DMS53 (cell line): ENCODE measurements at places on chromosomes 11 and 22.
A peak's percentile ranks its signal among the peaks of the same experiment; 100 is the strongest.

- DNase-seq: no peak
Measured at GRCh38 chr11:10534316-10534715, 6.7 kb downstream of the RNF141 start.

DNA sequence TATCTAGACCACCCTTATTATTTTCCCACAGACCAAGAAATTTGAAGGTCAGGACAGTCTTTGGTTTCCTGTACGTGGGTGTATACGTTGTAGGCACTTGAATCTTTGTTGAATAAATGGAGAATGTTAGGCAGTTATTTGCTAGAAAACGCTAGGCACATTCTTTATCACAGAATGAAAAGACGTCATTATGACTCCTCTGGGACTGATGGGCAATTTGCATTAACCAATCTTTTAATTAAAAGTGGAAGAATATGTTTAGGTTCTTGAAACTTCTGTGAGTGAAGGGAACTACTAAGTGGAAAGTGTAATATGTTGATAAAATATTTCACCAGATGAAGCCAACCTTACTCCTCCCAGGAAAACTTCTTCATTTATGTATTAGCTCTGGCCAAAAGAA, 5.7 kb downstream of the CAT start:
- no peak for DNase-seq

DNA sequence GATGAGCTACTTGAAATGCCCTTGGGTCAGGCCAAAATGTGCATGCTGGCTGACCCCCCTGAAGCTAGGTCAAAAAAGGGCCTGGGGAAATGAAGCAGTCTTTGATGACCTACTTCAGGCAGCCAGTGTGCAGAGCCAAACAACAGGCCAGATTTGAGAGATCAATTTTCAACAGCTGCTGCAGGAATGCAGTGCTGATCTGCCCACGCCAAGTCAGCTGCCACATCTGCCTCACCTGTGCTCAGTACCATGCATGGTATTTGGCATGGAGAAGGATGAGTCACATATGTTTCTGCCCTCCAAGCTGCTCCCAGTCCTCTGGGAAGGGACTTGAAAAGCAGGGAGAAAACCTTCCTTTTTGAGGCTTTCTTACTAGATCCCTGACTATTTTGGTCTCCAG, 35.8 kb downstream of the MTNR1B start:
- peak; percentile 90 for DNase-seq

- no peak for DNase-seq
Measured at GRCh38 chr11:19729141-19729540, 16.5 kb downstream of the NAV2 start.

DNA sequence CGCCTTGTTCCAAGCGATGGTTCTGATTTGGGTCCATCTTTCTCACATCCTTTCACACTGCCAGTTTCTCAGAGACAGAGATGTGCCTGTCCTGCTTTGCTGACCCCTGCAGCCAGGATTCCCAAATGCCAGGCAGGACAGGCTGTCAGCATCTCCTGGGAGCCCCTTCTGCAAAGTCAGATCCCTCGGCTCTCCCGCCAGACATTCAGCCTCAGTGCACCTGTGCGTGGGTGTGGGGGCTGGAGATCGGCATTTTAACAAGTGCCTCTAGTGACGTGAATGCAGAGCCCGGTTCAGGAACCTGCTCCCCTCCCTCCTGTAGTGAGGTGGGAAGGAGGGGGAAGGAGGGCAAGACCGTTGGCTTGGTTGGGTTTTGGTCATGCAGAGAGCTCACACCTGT, 108.9 kb upstream of the FGF3 start:
- no peak for DNase-seq

DNA sequence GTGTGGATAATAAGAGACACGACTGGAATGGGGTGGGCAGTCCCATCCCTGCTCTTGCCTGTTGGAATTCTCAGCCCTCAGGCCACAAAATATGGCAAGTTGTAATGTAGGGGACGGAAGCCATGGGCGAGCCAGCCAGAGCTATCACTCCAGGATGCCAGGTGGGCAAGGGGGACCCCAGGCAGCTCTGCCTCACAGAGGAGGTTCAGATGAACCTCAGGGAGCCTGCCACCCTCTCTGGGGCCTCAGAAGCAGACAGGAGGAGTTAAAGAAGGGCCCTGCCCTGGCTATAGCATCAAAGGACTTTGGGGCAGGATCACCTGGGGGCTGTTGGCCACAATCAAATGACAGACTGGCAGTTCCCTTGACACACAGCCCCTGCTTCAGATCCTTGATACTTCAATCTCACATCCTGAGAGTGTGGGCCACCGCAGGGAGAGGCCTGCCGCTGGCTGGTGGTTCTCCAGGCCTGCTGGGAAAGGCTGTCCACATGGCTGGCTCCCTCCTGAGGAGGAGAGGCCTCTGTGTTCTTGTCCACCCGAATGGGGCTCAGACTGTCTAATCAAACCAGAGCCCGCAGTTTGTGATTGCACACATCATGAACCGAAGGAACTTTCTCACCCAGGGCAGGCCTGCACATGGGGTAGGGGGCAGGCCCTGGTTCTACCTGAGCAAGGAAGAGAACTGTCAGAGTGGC, 31.4 kb downstream of the IGLL1 start:
- DNase-seq: no peak

GRCh38 chr11:12377106-12377823, at the start of gene PARVA:
Gene PARVA (plus strand): TSS chr11:12377571. CDS start chr11:12377648, 77 bp downstream.
- peak; percentile 84 for DNase-seq

- DNase-seq: peak; percentile 54
Measured at GRCh38 chr22:32444068-32444467, 20.2 kb downstream of the BPIFC start.

DNA sequence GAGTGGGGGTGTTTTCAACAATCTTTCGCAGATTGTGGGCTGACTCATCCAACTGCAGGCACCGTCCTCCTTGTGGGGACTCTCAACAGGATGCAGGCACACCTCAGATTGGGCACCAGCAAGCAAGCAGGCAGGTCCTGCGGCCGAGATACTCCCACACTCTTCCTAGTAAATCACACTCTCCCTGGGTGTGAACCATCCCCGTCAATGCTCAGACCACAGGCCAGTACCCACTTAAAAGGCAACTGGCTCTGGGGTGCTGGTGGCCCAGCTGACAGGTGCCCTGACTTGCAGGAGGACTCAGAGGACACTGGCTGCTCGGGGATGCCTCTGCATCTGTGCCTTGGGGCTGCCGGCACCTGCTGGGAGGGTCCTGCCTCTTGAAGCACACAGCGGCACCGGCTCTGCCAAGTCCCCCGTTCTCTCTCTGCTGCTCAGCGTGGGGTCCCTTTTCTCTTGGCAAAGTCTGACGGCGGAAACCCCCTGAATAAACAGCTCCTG, 282.5 kb downstream of the CTTN start:
- DNase-seq: no peak

- no peak for DNase-seq
Measured at GRCh38 chr11:27658535-27659236, 41.6 kb downstream of the BDNF start.

DNA sequence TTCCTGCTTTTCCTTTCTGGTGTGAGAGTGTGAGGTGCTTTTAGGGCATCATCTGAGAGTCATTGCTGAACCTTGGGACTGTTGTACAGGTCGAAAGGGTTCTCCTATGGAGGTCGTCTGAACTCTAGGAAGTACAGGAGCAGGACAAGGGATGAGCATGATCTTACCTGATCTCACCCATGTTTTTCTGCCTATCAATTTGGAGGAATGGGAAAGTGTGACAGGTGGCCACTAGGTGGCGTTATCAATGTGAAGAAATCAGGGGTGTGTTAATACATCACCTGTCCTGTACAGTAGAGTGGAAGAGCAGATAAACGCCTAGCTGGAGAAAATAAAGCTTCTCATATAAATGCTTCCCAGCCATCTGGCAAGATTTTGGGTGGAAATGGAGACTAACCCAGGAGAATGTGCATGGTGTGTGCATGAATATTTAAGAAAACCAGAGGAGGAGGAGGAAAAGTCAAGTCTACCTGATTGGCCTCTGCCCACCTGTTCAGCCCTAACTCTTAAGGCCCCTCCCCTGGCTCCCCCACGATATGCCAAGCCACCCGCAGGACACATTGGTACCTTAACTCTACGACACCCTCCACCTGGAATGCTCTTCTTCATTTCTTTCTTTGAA, 72.0 kb upstream of the NARS2 start:
- peak; percentile 97 for DNase-seq

DNA sequence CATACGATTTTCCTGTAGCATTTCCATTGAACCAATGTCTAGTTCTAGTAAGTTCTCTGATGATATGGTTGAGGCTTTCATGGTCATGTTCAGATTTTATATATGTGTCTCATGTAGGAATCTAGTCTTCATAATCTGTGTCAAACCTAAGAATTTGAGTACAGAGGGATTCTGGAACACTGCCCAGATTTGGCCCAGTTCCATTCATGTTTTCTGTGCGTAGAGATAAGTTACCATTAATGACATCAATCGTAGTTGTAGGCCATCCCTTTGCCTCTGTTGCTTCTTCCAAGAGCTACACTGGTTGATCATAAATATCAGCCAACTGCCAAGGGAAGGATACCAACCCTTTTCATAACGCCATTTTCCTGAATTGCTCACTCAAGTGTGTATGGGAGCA, 23.3 kb downstream of the ST3GAL4 start:
- DNase-seq: no peak

GRCh38 chr11:110564676-110565356, 135.1 kb downstream of the FDX1 start:
- no peak for DNase-seq

DNA sequence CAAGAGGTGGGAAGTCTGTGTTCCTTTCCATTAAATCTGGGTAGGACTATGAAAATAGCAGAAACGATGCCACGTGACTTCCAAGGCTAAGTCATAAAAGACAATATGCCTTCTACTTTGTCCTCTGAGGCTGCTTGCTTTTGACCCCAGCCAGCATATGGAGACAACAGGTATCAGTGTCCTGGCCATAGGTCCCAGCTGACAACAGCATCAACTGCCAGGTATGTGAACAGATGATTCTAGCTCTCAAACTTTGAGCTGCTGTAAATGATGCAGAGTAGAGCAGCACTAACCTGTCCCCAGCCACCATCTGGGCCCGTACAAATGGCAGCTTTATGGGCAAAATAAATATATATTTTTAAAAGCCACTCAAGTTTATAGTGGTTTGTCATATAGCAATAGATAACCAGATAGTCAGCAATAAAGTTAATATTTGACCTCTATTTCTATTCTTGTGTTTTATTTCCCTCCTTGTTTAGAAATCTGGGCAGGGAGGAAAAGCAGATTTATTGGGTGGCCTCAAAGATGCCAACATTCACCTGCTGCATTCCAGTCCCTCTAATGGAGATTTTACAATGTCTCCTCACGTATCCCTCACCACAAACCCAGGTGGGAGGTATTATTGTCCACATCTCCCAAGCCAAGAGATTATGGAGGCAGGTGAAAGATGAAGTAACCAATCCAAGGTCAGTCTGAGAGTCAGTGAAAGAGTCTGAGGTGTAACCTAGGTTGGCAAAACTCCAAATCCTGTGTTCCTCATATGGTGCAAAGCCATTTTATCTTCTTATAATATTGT, 209.6 kb upstream of the LARGE1 start:
- no peak for DNase-seq

- DNase-seq: no peak
Measured at GRCh38 chr11:65456418-65456817, 33.8 kb downstream of the NEAT1 start.

DNA sequence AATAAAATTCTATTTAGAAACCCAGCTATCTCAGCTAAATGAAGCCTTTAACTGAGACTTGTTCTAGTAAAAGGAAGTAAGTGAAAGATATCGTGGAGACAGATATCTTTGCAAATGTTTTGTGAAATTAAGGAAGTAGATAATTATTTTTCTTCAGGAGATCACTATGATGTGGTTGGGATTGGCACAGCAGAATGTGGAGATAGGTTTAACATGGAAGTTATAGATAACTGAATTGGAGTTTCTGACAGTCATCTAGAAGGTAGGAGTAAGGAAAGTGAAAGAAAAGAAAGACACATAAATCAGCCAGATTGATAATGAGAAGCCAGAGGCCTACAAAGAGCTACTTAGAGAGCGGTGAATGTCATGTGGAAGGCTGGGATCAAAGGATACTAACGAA, 4.7 kb upstream of the CASP5 start:
- no peak for DNase-seq

- no peak for DNase-seq
Measured at GRCh38 chr11:122019908-122020694, 95.9 kb downstream of the BLID start.

- DNase-seq: no peak
Measured at GRCh38 chr11:119787074-119787461, 58.1 kb upstream of the NECTIN1 start.

GRCh38 chr11:111417011-111417765, 38.1 kb upstream of the POU2AF1 start:
- DNase-seq: peak; percentile 85

DNA sequence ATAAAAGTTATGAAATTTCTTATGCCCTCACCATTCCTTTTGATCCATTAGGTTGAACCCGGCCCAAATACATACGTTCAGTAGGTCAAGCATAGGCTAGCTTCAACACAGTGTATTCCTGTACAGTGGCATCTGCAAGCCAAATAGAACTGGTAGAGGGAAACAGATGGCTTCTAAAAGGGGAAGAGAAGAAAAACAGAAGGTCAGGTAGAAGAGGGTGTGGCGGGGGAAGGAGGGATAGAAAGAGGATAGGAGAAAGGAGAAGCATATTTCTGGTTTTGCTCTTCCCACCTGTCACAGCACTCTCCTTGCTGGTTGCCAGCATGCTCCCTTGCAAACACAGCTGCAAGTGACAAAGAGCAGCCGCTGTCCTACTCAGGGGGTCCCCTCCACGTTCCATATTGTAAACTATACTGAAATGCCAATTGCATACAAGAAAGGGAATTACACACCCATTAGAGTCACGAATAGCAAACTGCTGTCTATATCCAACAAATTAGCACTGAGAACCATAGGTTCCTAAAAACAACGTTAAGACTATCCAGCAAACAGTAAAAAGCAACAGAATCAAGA, 71.8 kb downstream of the PHF21A start:
- DNase-seq: no peak

DNA sequence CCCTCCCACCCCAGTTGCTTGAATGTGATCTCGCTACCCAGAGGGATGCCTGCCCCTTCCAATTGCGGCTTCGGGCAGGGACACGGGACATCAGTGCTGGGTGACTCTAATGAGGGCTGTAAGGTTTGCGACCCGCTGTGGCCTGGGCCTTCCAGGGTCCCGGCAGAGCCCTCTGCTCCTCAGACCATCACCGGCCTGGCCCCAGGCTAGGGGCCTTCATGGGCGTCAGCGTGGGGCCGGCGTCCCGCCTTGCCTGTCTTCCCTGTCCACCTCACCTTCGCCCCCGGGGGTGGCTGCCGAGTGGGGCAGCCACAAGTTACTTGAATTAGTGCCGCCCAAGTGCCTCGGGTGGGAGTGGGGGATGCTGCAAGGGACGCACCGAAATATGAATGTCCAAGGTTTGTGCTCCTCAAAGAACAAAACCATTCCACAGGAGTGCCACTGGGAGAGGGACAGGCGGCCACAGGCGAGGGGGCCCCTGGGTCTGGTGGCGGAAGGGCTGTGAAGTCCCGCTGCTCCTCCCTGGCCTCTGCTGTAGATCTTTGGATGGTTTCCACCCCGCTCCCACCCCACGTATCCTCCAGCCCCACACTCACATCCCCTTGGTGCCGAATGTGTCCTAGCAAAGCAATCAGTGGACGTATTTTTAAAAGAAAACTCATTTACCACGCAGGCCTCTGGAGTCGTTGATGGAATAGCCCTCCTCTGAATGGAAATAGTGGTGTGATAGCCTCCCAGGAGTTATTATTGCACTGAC, 317.1 kb downstream of the NTM start:
- DNase-seq: no peak
